Stimulated activated CD4-positive, alpha-beta T cell treated with anti-CD3 and anti-CD28 coated beads, Interleukin-12 subunit alpha, Interleukin-12 subunit beta, amount 100 ng/mL, for 24 hours (primary cell): ENCODE measurements at places on chromosomes 16 and 17.

DNA sequence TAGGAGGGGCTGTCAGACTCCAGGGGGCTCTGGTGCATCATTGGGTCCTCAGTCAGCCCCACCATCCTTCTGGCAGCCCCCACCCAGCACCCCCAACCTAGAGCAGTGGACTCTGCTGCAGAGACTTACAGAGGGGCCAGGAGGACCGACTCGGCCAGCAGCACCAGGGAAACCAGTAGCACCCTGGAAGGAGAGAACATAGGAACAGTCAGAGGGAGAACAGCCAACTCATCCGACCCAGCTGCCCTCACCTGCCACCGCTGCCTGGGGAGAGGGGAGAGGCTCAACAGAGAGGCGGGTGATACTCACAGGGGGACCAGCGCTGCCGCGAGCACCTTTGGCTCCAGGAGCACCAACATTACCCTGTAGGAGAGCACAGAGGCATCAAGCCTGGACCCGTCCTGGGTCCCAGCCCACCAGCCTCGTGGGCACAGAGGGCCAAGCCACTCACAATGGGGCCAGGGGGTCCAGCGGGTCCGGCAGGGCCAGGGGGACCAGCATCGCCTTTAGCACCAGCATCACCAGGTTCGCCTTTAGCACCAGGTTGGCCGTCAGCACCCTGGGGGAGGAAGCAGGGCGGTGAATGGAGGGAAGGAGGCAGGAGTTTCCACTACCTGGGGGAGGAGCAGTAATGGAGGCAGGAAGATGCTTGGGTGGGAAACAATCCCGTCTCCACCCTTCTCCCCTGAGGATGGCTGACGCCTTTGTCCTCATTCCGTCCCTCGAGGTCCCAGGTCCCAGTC is 11.7 kb downstream of the COL1A1 start:
- no peak for DNase-seq

- no peak for DNase-seq
These were observed 35.2 kb downstream of the MBTD1 start for GRCh38 chr17:51224402-51225262.

DNA sequence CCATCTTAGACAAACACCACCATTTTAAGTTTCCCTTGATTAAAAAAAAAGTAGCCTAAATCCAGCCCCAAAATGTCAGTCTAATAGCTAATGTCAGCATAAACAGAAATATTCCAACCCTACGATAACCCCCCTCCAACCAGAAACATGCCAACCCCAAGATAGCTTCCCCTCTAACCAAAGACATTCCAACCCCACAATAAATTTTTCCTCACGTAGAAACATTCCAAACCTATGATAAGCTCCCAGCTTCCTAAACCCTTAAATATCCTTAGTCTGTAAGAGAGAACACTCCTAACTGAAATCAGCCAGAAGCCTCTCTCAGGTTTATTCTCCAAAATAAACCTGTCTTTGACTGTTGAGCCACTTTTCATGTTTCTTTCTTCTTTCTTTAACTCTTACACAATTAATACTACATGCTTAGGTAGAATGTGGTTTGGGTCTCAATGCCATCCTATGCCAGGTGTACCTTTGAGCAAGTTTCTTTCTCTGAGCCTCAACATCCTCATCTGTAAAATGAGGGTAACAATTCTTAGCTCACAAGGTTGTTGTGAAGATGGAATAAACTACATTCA is 10.5 kb upstream of the KRT38 start:
- no peak for DNase-seq

DNA sequence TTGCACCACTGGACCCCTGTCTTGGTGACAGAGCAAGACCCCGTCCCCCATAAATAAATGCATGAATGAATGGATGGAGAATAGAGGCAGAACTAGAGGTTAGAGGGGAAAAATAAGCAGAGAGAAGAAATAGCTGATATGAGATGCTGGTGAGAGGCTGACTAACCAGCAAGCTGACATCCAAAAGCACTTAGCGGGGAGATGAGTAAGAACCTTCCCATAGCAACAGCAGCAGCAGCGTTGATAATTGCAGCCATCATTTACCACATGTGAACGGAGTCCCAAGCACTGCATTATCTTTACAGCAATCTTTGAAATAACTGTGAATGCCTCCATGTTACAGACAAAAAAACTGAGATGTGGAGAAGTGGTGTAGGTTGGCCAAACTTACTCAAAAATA is 777.3 kb upstream of the EEF2KMT start:
- DNase-seq: no peak

DNA sequence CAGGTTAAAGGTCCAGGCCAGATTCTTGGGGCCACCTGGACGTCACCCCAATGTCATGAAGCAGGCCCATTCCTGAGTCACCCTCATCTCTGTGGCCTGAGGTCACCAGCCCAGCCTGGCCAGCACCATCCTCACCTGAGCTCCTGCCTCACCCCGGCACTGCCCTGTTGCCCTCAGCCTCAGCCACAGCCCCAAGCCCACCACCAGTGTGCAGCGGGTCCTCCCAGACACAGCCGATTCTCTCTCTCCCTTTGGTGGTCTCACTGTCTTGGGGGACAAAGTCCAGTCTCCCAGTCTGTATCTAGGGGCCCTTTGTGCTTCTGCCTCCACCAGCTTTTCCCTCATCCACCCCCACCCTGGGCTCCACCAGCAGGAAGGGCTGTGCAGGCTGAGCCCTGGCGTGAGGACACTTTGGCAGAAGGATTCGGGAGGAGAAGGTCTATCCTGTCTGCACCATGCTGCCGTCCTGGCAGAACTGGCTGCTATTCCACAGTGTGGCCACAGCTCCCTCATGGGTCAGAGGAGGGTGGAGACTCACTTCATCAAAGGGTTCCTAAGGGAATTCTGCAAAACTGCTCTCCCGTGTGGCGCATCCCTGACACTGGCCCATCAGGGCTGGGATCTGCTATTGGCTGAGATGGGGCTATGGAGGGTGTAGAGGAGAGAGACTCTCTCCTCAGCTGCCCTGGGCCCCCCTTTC is 64.3 kb downstream of the PRMT7 start:
- no peak for DNase-seq

- DNase-seq: no peak
These were observed 30.6 kb upstream of the CLEC3A start for GRCh38 chr16:77991701-77992100.

DNA sequence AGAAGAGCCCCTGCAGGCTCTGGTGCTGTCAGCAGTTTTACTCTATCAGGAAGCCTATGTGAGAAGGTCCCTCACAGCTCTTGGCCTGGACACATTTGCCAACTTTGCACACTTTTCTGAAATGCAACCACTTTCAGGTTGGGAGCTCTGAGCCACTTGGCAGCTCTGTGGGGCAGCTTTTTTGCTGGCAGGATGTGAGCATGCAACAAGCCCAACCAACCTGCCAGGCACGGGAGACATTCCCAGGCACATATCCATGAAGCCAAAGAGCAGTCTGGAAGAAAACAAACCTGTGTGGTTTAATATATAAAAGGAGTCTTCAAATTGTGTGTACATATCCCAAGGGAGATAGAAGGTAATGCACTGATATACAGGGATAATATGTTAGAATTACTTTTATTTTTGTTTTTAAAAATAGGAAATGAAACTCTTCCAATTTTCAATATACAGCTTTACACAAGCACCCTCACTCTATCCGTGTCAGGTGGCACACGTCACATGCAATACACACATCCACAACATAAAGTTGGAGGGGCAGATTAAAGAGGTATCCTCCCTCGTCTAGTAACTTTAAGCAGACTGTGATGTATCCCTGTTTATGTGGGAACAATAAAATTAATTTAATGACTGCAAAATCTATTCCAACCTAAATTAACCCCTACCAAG is 57.4 kb upstream of the COX10 start:
- no peak for DNase-seq

DNA sequence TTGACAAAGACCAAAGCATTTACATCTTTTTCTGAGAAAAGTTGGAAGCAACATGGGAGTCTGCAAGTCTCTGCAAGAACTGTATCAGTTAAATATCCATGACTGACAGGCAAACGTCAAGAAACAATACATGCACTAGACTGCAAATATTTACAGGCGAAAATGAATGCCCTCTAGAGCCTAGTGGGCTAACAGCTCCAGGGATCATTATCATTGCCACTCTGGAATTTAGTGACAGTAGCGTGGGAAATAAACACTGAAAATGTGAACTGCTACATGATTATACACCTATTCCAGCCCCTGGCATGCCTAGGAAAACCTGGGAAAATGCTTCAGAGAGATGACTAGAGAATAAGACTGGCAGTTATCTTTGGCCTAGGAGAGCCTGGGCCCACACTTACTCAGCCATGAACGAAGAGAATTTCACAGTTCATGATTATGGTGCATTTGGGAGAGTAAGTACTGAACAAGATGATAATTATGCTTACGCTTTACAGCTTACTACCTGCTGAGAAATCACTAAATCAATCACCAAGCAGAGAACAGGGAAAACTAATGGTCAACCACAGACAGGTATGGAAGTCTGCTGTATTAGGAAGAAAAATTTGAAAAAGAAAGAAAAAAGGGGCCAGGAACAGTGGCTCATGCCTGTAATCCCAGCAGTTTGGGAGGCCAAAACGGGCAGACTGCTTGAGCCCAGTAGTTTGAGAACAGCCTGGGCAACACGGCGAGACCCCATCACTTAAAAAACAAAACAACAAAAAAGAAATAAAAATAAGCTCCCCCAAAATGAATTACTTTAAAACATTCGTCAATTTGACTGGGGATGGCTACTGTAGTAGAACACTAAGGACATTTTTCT is 66.6 kb upstream of the CLEC18B start:
- no peak for DNase-seq

DNA sequence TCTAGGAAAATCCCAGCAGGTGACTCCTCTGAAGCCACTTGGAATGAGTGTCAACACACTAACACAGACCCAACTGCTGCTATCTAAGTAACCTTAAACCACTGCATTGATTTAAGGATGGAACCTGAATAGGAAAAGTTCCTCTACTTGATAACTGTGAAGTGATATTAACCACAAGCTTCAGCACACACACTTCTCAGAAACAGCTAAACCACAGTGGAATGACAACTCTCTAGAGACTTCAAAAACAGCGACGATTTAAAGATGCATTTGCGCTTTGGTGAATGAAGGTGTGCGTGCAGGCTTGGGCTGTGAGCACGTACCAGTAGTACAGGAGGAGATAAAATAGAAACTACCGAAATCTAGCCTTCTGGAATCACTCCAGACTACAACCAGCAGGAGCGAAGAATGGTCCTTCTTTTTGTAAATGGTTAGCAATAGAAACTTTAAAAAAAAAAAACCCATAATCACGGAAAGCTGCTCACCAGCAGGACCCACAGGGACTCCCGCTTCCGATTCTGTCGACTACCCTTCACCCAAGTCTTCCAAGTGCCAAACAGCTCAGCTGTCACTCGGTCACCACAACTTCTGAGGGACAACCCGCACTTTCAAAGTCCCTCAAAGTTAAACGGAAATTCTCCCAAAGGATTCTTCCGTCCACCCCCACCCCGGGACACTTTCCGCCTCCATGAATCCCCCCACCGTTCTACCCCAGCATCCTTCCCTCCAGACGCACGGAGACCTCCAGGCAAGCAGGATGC is 137.7 kb upstream of the CORO6 start:
- peak; percentile 17 for DNase-seq

GRCh38 chr17:30920683-30921543 is 832 bp upstream of the ADAP2 start:
- DNase-seq: no peak

GRCh38 chr16:48064971-48065370 is 90.8 kb downstream of the ABCC12 start:
- no peak for DNase-seq

DNA sequence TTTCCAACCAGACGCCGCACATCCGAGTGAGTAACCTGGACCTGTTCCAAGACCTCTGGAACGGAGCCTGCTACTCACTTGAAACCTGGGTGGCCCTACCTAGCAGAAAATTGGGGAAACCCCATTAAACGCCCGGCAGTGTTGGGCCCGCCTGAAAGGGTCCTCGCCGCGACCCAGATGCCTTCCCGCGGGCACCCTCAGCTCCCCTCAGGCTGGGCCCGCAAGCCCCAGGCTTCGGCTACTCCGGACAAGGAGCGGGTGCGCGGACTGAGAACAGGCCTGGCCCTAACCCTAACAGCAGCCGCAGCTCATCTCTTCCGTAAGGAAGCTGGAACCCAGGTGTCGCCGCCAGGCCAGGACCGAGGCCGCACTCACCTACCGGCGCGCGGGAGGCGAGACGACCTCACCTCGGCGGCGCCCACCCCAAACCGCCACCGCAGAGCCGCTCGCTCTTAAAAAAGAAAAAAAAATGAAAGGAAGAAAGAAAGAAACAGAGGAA is 344 bp downstream of the PSME3IP1 start:
- peak; percentile 1 for DNase-seq

GRCh38 chr16:74322301-74322710 is 25.7 kb downstream of the PSMD7 start:
- DNase-seq: no peak
